ENCODE measurements at places on chromosomes 1 and 21.

GRCh38 chr1:23217421-23218115, at the start of gene HTR1D:
TSS of gene HTR1D (minus strand) at chr1:23217502. CDS start at chr1:23194219, 23,283 bp downstream.
- no peak for DNase-seq

- no peak for DNase-seq
Measured at GRCh38 chr21:28216976-28217523, 775.6 kb downstream of the LTN1 start.

GRCh38 chr1:165116732-165117131, 239.8 kb downstream of the LMX1A start:
- DNase-seq, result no peak

- no peak for DNase-seq
Measured at GRCh38 chr1:217602380-217602779, 28.5 kb downstream of the GPATCH2 start.

DNA sequence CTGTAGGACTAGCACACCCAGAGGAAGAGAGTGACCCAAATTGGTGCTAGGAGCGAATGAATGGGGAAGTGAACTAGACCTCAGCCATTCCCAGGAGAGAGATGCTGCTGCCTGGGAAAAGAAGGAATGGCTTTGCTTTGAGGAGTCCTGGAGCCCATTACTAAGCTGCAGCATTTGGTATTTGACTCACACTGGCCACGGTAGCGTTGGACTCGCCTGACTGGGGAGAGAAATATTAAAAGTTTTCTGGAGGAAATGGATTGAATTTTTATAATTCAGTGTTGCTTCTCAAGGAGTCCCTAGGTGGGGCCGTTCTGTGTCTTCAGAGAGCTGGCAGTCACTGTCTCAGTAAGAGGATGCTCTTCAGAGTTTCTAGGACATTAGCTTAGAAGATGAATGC, 40.2 kb downstream of the PIK3CD start:
- no peak for DNase-seq

GRCh38 chr1:11680270-11681070, 478 bp downstream of the MAD2L2 start:
- DNase-seq, result peak; percentile 51

DNA sequence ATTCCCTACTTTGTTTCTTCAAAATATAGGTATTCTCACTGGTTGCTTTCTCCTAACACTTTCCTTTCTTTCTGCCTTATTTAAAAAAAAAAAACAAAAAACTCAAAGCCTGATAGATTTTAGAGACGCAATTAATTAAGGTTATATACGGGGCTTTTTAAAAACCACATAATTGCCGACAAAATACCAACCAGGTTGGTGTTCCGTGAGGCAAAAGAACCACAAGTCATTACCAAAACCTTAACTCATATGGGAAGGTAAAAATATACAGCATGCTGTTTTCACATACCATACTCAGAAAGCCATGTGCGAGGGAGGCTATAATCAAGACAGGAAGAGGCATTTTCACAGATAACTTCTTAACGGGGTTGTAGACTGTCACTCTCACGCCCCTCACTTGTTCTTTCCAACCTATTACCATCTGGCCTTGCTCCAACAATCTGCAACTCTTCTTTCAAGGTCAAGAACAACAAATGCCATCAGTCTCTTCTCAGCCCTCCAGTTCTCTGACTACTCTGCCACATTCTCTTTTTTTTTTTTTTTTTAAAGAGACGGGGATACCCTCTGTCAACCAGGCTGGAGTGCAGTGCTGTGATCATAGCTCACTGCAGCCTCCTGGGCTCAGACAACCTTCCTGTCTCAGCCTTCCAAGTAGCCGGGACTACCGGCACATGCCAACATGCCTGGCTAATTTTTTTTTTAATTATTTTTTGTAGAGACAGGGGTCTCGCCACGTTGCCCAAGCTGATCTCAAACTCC, 102.6 kb downstream of the APP start:
- no peak for DNase-seq

DNA sequence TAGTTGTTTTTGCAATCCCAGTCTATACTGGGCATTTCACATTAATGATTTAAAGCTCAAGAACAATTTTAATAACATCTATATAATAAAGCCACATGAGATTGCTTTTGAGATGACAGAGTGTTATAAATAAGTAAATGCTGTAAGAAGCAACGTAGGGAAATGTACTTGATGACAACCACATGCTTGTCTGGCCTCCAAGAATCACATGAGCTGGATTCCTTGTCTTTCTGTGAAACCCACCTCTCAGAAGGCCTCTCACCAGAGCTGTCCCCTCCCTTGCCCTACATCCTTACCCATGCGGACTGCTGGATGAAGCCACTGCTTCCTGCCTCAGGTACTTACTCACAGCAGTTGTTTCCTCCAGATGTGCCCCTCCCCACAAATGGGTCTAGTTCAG, 145.1 kb upstream of the CTTNBP2NL start:
- no peak for DNase-seq

DNA sequence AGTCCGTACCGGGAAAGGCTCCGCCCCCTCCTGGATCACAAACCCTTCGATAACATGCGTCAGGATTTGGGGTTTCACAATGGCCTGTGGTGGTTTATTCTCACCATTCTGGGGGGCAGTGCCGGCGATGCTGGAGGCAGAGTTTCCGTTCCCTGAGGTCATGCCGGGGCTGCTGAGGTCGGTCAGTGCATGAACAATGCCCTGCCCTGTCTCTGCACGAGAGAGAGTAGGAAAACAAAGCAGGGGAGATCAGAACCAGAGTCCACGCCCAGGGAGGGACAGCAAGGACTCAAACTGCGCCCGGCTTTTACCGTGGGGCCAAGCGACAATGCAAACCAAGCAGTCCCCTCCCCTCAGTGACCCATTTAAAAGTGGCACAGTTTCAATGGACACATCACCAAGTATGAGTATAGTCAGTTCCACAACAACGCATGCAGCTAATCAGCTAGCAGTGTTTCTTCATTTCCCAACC, 13.2 kb upstream of the A3GALT2 start:
- peak; percentile 37 for DNase-seq

DNA sequence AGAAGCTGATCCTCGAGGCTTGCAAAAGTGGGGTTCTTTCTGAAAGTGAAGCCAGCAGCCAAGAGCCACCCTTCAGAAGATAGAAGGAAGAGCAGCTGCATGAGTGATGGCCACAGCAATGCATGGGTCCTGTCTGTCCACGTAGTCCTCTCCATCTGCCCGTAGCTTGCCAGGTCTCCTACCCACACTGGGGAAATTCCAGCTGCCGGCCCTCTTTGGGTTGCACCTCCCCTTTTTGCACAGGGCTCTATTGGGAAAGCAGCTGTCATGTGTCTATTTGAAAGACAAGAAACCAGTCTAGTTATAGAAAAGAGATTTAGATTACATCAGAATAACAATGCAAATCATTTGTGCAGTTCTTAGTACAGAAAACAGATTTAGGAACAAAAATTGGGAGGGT, 204.4 kb downstream of the GIPC2 start:
- no peak for DNase-seq

DNA sequence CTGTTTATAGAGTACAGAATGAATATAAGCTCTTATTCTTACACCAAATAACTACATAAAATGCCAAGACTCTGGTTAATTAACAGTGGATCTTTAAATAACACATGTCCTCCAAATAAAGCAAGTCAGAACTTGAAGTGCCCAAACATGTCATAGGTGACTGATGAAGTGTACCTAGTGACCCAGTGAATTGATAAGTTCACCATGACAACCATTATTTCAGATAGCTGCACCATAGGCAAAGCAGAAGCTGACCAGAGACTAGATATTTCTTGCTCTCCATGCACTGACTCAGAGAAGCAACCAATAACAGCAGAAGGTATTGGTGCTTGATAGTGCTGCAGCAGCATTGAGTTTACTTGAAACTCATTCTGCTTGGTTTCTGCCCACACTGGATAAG, 192.1 kb downstream of the DUSP10 start:
- no peak for DNase-seq

GRCh38 chr1:39795651-39796050, 7.0 kb upstream of the BMP8B start:
- no peak for DNase-seq

GRCh38 chr21:37378700-37379139, 12.1 kb downstream of the DYRK1A start:
- no peak for DNase-seq

DNA sequence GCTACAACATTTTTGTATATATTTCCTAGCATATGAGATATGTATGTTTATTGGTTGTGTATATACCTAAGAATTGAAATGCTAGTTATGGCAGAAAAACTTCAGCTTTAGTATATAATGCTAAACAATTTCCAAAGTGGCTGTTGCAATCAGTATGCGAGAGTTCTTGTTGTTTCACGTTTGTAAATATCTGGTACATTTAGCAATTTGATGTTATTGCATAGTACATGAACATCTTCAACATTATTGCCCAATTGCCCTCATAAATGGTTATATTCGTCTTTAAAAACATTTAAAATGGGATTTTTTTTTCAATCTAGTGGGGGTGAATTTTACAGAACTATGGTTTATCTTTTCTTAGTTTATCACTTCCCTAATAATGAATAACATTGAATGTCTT, 86.2 kb upstream of the HP1BP3 start:
- DNase-seq, result no peak

GRCh38 chr1:57300186-57300585, 123.7 kb downstream of the DAB1 start:
- no peak for DNase-seq

- no peak for DNase-seq
Measured at GRCh38 chr1:1427106-1427819, 6.2 kb upstream of the ANKRD65 start.

GRCh38 chr1:244030481-244031040, 20.5 kb upstream of the ZBTB18 start:
- no peak for DNase-seq

- no peak for DNase-seq
Measured at GRCh38 chr1:2441746-2442145, 29.4 kb upstream of the PEX10 start.

DNA sequence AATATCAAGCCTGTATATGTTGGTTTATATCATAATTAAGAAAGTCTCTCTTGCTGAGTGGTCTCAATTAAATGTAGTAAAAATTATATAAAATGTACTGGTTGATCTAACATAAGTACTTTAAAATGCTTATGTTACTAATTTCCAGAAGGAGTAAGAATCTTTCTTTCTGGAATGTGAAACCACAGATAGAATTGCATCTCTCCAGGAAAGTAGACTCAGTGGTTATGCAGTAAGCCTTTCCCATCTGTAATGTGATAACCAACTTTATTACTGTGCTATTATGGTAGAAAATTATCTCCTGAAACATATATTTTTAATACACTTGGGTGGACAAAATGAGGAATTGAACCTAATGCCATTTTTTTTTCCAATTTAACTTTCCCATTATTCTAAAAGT, 8.9 kb upstream of the RALGPS2 start:
- DNase-seq, result no peak

DNA sequence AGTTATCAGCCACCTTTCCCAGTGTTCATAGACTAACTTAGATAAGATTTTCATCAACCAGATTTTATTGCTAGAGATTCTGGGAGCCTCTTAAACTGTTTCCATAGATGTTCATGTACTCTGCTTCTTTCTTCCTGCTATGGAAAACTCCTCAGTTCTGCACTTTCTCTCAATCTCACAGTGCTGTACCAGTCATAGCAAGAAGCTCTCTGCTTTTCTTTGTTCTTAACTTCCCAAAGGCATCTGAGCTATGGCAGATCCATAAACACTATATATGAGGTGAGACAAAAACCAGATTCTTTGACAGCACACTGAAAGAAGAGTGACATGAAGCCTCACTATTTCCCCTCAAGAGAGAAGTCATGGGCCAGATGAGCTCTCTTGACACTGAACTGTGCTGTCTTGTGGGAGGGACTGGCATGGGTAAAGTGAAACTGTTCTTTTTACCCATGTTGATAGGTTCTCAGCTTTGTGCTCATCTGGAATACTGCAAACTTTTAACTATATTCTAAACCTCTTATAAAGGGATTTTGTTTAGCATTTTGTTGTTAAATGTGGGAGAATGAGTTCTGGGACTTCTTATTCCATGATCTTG, 64.2 kb upstream of the LYPLAL1 start:
- no peak for DNase-seq

DNA sequence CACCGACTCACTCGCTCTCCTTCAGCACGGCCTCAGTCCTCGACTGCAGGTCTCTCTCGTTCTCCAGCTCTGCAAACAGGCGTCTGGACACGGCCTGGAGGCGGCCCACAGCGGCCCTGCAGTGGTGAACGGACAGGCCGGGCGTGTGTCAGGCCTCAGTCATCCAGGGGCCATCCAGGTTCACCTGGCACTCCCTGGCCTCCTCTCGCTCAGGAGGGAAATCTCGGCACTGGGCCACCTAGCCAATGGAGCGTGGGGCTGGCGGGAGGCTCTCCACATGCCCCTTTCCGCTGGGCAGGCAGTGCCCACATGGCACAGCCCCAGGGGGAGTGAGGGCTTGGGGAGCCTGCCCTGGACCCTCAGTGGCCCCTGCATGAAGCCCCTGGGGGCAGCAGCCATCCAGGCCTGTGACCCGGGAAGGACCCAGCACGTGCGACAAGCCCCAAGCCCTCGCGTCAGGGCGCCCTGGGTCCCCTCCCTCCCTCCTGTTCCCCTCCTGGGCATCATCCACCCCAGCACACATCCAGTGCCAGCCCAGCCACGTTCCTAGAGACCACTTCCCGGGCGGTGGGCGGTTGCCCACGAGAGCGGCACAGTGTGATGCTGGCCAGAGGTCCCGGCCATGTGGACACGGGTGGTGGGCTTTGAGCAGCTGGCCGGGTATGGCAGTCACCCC, 18.1 kb downstream of the CFAP74 start:
- DNase-seq, result no peak

DNA sequence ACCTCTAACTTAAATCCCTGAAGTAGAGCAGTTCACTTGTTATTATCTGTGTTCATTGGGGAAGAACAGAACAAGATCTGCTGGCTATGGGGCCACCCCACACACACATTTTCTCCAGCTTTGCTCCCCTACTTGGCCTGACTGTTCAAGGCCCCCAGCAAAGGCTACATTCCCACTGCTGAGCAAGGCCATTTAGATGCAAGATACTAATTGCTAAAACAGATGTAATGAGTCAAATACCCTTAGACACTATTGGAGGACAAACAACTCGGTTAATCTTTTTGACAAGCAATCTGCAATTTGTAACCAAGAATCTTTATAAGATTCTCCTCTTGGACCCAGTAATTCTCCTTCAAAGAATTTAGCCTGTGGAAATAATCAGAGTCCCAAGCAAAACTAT, 67.7 kb downstream of the NAV1 start:
- DNase-seq, result no peak

DNA sequence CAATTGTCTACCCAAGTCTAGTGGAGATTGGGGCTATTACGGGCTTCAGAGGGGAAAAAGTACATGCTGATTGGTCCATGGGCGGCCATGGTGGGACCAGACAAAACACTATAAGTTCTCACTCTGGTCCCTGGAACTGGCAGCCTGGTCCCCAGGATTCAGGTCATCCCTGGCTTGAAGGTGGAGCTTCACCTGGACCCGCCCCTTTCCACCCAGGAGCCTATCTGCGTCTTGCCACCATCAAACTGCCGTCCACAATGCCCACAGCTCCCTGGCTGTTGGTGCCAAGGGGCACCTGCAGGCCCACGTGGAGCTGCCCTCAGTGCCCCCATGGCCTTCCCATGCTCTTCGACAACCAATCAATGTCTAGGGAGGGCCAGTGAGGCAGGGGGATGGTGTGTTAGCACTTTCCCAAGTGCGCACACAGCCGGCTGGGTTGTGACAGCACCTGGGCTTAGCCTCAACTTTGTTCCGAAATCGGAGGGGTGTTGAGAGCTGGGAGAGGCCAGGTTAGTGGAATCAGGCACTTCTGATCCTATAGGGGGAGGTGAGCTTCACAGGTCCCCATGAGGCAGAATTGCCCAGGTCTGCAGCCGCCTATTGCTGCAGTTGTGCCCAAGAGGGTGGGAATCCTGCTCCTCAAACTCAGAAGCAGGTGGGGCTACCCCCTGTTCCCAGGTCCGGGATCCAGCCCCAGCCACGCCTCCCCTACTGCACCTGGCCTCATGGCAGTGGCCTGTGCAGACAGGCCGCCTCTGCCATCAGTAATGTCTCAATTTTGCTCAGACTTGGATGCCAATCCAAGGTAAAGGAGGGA, 1369.4 kb upstream of the PRMT6 start:
- no peak for DNase-seq

Data from C1 segment of cervical spinal cord (tissue), 14 donors.